ENCODE measurements at places on chromosomes 7 and 10.

DNA sequence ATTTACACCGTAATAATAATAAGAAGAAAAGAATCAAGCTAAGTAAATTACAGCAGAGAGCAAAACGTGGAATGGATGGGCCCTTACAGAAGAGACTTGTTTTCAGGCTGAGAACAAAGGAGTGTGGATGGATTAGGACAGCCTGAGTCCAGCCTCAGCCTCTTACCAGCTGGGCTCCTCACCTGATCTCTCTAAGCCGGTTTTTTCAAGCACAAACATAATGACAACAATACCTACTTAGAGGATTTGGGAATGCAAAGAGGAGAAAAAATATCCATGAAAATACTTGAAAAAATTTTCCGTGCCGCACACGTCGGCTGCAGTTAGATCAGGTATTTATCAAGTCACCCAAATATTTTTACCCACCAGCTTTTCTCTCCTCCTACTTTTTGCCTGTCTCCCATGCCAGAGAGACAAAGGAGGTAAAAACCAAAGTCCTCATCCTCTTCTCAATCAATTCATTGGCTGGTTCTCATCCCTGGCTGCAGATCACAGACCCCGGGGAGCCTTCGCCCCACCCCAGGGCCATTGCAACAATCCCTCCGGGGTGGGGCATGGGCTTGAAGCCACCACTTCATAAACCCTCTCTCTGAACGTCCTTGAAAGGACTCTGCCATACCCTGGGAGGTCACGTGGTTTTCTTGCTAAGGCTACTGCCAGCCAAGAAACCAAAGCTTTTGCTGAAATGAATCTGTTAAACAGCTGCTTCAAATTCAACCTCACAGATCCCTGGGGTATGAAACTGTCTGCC is 29.7 kb upstream of the GTF2I start:
- no peak for DNase-seq

GRCh38 chr10:92830478-92831389 is 17.6 kb upstream of the EXOC6 start:
- DNase-seq, result no peak

GRCh38 chr7:55242613-55243012 is 122.5 kb upstream of the LANCL2 start:
- no peak for DNase-seq

DNA sequence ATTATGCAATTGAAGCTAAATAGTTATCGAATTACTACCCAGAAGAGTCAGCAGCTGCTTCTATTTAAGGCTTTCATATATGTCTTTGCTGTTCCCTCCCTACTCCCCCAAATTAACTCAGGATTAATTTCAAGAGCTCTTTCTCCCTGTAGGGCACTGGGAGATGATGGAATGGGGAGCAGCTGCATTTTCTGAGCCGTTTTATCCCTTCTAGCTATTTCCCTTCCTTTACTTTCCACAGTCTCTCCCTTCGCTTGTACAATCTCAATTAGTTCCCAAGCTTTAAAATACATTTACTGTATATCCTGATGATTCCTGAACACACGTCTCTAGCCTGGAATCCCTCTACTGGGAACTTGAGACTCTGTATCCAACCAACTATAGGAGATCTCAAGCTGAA is 19.8 kb upstream of the TSPAN12 start:
- DNase-seq, result no peak

DNA sequence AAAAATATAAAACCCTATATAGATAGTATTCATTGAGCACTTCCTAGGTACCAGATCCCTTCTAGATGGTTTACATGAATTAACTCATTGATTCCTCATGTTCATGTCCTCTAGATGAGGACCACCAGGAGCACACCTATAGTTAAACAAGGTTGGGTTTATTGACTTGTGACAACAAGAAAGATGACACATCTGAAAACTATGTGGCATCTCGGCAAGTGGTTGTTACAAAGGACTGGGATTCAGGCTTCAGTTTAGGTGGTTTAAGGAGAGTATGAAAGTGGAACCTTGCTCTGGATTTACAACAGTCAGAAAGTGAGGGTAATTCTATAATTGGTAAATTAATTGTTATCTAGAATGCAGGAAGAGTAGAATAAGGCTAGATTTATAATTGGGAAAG is 99.0 kb upstream of the PHF14 start:
- DNase-seq, result no peak

DNA sequence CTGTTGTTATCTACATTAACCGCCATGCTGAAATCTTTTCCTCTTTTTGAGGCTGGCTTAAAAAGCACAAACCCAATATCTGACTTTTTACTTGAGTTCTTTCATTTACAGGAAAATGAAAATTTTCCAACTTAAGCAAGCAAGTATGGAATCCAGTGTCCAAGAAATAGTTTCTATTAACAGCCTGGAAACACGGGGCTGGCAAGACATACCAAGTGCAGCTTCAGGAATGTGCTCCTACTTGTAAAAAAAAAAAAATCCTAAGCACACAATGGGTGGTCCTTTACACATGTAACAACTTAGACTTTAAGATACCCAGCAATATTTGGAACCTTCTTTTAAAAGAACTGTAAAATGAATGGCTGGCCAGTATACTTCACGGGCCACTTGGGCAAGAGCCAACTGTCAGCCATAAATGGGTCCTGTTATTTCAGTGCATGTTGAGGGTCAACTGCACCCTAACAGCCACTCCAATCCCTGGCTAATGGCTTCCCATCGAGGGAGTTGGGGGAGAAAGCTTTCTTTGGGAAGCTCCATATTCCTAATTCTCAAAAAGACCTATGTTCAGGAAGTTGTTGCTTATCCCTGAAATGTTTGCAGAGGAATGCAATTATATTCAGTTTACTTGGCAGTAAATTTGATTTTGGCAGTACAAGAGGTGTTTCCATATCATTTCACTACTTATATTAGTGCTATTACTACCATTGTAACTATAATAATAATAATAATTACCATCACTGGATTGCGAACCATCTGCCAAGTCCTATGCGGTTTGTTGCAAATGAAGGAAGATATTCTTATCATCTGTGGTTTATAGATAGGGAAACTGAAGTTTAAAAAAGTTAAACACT is 236.4 kb upstream of the TMEM72 start:
- DNase-seq, result no peak

DNA sequence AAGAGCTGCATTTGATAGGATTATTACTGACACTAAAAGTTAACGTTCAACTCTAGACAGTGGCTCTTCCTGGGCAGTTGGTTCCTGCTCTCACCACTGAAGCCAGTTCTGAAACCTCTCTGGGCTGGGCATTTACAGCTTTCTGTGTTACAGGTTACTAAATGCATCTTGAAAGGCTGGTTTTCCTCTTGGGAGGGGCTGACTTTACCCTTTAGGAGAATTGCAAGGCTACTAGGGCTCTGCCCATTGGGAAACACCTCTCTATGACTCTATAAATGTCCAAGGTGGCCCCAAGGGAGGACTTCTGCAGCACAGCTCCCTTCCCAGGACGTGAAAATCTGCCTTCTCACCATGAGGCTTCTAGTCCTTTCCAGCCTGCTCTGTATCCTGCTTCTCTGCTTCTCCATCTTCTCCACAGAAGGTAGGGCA is at the start of gene GPR15LG:
Gene GPR15LG, plus strand, starts transcription at position 301 of the 429 bp plus-strand sequence. Its CDS starts 51 bp downstream, at position 352.
- no peak for DNase-seq

GRCh38 chr7:7772397-7772821 is 54.0 kb upstream of the RPA3 start:
- DNase-seq, result no peak

DNA sequence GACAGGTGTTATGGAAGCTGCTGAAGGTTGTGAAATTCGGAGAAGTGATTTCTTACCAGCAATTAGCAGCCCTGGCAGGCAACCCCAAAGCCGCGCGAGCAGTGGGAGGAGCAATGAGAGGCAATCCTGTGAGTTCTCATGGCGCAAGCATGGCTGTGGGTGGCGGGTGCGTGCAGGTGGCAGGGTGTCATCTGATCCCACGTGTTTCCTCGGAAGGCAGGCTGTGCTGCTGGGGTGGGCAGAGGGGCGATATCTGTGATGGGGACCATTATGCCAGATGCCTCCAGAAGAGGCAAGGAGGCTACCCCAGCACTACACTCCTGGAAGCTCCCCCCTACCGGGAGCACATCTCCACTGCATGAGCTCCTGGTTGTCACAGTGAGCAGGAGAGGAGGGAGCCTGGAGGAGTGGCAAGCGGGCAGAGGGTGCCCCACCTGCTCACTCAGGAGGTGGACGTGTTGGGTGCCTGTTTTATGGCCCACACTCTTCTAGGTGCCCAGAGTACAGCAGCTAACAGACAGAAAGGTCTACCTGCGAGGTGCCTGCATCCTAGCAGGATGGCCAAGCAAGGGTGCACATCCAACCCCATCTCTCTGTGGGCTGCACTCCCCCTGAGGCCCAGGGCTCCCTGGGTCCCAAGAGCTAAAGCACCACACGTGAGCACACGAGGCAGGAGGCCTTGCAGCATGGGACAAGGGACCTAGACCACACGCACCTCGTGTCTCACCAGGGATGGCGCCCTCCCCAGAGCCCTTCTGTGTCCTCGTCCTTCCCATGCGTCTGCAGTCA is 204.7 kb downstream of the EBF3 start:
- DNase-seq, result no peak

- DNase-seq, result no peak
These were observed 217.1 kb upstream of the HGF start for GRCh38 chr7:81986723-81987470.

GRCh38 chr10:130958981-130959751 is 352.4 kb downstream of the TCERG1L start:
- no peak for DNase-seq

- DNase-seq, result no peak
These were observed 5.1 kb downstream of the CH25H start for GRCh38 chr10:89202033-89202425.

- no peak for DNase-seq
These were observed 73.7 kb upstream of the CAMK2B start for GRCh38 chr7:44398953-44399574.

DNA sequence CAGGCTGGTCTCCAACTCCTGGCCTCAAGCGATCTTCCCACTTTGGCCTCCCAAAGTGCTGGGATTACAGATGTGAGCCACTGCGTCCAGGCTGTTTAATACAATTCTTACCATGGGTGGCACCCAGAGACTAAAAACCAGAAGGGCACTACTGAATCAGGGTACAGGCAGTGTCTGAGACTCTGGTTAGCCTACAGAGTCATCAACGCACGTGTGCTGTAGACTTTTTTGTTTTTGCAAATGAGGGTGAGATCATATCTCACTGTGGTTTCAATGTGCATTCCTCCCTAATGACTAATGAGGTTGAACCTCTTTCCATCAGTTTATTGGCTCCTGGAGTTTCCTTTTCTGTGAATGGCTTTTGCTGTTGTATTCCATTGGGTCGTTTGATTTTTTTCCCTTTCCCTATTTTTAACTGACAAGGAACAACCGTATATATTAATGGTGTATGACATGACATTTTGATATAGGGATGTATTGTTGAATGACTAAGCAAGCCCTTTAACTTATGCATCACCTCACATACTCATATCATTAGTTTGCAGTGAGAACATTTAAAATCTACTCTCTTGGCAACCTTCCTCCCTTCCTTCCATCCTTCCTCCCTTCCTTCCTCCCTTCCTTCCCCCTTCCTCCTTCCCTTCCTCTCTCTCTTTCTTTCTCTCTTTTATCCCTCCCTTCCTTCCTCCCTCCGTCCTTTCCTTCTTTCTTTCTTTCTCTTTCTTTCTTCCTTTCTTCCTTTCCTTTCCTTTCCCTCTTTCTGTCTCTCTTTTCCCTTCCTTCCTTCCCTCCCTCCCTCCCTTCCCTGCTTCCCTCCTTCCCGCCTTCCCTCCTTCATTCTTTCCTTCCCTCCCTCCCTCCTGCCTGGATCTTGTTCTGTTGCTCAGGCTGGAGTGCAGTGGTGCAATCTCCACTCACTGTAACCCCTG is 9.3 kb upstream of the TMEM270 start:
- peak; percentile 17 for DNase-seq

- no peak for DNase-seq
These were observed 48.3 kb upstream of the PAX2 start for GRCh38 chr10:100697070-100697469.

DNA sequence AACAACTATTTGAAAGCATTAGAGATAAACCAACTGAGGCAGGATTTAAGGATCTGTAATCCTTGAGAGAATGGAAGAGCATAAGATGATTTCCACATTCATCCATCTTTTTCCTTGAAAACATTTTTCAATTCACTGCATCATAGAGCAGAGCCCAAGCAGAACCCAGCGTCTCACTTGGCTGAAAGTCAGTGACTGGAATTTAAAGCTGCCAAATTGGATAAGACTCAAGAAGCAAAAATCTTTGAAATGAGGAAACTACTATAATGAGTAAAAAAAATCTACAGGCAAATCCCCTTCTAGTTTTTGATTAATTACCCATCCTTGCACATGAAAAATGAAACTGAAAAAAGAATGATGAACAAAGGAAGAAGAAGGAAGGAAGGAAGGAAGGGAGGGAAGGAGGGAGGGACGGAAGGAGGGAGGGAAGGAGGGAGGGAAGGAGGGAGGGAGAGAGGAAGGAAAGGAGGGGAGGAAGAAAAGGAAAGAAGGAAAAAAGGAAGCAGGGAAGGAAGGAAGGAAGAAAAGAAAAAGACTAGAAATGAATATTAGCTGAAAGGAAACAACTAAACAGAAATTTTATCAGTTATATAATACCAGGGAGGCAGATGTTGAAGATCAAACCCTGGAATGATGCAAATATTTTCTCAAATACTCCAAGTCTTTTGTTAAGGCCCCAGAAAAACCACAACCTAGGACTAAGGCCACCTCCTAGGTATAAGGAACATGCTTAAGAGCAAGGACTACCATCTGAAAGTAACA is 336.3 kb upstream of the MAGI2 start:
- DNase-seq, result no peak

DNA sequence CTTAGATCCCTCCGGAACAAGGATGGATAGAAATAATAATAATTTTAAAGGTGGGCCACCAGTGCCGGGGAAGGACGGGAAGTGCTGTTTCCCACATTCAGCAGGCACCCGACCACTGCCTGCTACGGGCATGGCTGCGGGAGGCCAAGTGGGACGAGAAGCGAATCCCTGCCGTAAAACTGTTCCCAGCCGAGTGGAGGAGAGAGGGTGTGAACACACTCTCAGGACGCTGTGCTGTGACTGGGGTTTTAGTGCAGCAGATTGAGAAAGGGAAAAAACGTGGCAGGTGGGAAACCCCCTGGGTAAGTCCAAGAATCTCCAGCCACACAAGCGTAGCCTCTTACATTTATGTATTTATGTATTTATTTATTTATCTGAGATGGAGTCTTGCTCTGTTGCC is 158.8 kb downstream of the DNAJB6 start:
- no peak for DNase-seq

- no peak for DNase-seq
These were observed 184.8 kb upstream of the PDE1C start for GRCh38 chr7:32255036-32255435.

All from activated T-cell treated with anti-CD3 and anti-CD28 coated beads for 48 hours (primary cell).